ENCODE measurements at places on chromosomes 11 and 22. TPM values are rescaled to one million over a fixed set of nuclear protein-coding genes. Genes with fewer than 3 reads are reported as not detected.

GRCh38 chr22:48079505-48080290 lies 1317.2 kb downstream of the TBC1D22A start:
- DNase-seq, result no peak

The GSTT2 gene
- 1.1 TPM for polyA plus RNA-seq

GRCh38 chr11:76835928-76836612 lies 24.6 kb upstream of the ACER3 start:
- peak; percentile 51 for DNase-seq

The YPEL4 gene
- polyA plus RNA-seq, result 1.1 TPM

GRCh38 chr11:11477695-11478420 lies 124.8 kb upstream of the CSNK2A3 start:
- no peak for DNase-seq

The PTPN5 gene
- polyA plus RNA-seq, result not detected

The GRIK4 gene
- polyA plus RNA-seq, result 0.55 TPM

DNA sequence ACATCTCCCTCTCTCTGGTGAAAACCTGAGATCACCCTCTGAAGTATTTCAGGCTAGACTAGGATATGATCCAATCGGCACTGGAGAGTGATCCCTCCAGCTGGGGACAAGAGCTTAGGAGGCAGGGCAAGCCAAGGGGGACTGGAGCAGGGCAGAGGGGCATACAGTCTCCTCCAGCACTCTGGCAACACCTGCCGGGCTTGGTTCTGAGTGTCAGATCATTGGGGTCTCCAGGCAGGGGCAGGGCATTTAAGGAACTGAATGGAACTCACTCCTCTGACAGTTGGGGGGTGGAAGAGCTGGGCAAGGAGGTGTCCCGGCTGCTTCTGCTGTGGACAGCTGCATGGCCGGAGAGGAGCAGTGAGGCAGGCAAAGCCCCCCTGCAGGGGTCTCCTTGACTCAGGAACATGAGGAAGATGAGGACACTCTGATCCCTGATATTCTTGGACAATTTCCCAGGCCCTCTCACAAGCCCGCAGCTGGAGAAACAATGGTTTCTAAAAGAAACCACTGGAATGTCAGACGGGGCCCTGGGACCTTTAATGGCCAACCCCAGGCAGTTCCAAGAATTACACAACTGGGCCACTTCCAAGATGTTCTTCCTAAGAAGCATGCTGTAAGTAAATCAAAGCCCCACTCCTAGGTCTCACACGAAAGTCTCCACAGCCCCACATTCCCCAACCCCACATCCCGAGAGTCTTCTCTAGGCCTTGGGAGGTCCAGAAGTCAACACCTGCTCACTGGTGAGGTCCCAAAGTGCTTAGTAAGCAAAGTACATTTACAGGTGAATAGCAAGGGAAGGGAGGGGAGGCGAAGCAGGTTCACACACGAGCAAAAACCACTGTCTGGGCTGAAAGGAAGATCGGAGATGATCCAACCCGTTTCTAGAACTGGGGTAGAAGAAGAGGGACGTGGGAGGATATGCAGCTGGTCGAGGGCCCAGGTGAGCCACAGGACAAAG lies 1.2 kb upstream of the CCDC86 start:
- peak; percentile 74 for DNase-seq

DNA sequence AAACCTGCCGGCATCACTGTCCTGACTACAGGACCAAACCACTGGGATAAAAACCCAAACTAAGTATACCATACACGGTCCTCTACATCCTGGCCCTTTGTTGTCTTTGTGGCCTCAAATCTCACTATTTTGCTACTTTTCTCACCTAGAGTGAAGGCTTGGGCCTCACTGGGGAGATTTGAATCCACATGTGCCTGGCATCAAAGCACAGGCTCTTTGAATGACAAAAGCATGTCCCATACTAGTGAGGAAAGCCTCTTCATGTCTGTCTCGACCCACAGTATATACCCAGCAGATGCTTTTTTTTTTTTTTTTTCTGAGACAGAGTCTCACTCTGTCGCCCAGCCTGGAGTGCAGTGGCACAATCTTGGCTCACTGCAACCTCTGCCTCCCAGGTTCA lies 72.5 kb upstream of the DRD2 start:
- no peak for DNase-seq

- no peak for DNase-seq
Observed at GRCh38 chr11:1234054-1234720, 11.3 kb downstream of the MUC5B start.

DNA sequence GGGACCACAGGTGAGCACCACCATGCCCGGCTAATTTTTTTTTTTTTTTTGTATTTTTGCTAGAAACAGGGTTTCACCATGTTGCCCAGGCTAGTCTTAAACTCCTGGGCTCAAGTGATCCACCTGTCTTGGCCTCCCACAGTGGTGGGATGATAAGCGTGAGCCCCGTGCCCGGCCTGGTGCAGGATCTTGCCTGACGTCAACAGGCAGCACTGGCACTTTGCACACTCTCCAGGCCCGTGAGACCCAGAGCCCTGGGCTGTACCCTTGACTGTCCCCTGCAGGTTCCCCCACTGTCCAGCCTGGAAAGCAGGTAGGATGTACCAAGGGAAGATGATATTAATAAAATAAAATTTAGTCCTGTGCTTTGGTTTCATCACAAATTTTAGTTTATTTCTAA lies 29.1 kb upstream of the PANX2 start:
- DNase-seq, result no peak

GRCh38 chr11:134138376-134138775 lies 69.5 kb downstream of the JAM3 start:
- no peak for DNase-seq

- DNase-seq, result no peak
Observed at GRCh38 chr11:21470521-21470920, 722.4 kb upstream of the ANO5 start.

DNA sequence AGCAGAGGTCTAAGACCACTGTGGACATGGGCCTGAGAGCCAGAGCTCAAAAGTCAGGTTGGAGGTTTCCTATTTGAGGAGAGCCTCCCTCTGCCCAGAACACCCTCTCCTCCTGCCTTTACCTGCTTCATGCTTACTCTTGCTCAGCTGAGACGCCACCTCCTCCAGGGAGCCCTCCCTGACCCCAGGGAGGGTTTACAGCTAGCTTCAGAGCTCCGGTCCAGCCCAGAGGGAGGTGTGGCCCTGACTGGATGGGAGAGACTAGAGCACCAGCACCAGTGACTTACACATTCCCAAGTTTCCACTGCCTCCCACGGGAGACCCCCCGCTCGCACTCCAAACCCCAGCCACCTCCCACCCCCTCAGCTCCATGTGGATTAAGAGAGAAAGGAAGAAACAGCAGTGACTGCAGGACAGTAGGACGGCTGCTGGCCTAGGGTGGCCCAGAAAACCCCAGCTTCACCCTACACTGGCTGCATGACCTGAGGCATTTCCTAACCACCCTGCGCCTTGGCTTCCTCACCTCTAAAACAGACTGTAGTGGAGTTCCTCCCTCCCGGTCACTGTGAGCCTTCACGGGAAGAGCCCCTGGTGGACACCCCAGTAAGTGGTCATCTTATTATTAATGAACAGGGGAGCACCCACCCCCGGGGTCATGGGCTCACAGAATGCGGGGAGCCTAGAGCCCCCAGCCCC lies 24.5 kb upstream of the PDGFB start:
- DNase-seq, result no peak

- DNase-seq, result no peak
Observed at GRCh38 chr11:77170107-77170506, 42.1 kb downstream of the MYO7A start.

- no peak for DNase-seq
Observed at GRCh38 chr11:75077316-75077715, 19.4 kb downstream of the OR2AT4 start.

- DNase-seq, result no peak
Observed at GRCh38 chr11:13767471-13767870, 99.0 kb downstream of the FAR1 start.

- peak; percentile 70 for DNase-seq
Observed at GRCh38 chr11:112292785-112293407, 32.2 kb upstream of the PLET1 start.

Data from AG04450 (cell line).